ENCODE measurements at places on chromosomes 1 and 21.

DNA sequence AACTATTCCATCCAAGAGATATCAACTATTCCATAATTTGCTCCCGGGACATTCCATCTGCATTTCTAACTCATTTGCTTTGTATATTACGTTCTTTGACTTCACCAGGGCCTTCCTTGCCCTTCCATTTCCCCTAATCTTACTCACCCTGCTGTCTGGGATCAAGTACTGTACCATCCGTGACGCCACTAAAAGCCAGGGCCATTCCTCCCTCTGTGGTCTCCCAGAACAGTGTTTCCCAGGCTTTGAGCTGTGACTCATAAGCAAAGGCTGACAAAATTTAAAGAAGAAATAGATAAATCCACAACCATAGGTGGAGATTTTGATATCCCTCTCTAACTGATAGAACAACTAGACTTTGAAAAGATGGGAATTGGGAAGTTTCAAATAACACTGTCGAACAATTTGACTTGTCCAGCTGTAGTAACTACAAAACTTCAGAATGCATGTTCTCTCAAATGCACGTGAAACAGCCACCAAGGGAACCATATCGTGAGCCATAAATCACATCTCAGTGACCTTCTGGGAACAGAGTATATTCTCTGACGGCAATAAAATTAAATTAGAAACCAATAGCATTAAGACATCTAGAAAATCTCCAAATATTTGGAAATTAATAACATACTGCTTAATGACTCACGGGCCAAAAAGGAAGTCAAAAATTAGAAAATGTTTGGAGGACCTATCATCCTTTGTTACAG, 501.0 kb downstream of the SETD4 start:
- peak; percentile 90 for DNase-seq

DNA sequence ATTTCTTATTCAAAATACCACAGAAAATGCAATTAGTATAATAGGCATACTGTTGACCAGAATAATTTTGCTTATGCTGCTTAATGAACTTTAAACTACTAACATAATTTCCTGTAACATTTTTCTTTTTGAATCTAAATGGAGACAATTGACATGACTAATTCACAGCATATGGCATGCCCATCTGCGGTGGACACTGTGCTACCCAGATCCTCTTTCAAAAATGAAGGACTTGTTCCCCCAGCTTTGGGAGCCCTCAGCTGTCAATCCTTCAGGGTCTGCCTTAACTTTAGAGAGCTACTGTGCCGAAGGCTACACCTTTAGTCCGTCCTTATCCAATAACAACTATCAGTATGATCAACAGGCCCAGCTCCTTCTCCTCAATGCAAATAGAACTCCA, 789.0 kb downstream of the PLA2G4A start:
- DNase-seq = no peak

DNA sequence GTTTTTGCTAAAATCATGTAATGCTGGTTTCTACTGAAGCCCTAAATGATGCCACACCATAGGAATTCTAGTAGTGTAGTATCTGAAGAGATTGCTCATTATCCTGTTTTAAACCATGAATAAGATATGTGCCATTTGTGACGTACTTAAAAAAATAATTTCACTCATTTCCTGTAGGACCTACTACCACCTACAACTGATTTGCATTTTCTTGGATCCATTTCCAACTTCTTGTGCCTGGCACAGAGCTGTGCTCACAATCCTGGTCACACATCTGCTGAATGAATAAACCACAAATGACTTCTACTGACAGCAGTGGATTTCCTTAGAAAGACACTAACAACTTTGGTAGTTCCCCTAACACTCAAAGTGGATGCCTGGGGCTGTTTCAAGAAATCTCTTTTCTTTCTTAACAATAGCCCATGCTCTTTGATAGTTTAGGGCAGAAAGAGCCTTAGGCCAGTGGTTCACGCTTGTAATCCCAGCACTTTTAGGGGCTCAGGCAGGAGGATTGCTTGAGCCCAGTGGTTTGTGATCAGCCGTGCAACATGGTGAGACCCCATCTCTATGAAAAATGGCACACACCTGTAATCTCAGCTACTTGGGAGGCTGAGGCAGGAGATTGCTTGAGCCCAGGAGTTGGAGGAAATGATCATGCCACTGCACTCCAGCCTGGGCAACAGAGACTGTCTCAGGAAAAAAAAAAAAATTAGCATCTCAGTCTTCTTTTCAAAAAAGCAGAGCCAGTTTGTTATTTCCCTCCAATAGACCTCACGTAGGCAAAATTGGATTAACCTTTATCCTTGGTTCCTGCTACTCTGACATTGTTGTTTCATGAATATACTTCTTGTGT, 13.0 kb upstream of the BATF3 start:
- DNase-seq = peak; percentile 73

- DNase-seq = peak; percentile 38
These were observed 511 bp upstream of the SNX27 start for GRCh38 chr1:151611288-151611790.

DNA sequence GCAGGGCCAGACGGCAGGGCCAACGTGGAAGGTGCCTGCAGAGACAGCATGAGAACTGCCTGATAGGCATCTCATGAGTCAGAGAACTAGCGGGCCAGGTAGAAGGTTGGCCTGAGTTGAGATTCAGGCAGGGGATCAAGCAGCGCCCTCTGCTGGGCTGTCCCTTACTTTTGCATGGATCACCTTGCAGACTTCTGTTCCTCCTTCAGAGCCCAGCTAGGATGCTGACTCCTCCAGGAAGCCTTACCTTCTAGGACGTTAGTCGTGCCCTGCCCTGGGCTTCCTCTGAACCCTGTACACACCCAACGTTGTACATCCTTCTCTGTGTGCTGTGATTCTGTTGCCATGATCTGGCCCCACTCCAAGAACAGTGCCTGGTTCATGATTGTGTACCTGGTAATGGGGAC, 231.3 kb upstream of the VAMP3 start:
- no peak for DNase-seq

DNA sequence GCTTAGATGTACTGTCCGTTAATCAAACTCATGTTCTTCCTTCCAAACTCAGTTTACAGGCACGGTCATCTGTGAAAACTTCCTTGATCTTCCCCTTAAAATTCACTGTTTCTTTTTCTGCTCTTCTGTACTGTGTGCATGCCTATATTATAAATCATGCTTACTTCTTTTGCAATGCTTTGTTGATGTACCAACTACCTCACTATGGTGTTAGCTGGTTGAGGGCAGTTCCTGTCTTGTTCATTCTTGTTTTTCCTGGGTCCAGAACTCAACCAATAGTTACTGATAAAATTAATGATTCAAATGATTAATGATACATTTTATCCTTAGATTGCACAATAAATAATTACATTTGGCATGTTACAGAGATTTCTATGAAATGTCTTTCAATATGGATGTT, 163.8 kb downstream of the CHRM3 start:
- no peak for DNase-seq

GRCh38 chr1:116314305-116314919, 58.6 kb upstream of the ATP1A1 start:
- no peak for DNase-seq

GRCh38 chr1:241972703-241973369, 15.3 kb downstream of the BECN2 start:
- peak; percentile 65 for DNase-seq

DNA sequence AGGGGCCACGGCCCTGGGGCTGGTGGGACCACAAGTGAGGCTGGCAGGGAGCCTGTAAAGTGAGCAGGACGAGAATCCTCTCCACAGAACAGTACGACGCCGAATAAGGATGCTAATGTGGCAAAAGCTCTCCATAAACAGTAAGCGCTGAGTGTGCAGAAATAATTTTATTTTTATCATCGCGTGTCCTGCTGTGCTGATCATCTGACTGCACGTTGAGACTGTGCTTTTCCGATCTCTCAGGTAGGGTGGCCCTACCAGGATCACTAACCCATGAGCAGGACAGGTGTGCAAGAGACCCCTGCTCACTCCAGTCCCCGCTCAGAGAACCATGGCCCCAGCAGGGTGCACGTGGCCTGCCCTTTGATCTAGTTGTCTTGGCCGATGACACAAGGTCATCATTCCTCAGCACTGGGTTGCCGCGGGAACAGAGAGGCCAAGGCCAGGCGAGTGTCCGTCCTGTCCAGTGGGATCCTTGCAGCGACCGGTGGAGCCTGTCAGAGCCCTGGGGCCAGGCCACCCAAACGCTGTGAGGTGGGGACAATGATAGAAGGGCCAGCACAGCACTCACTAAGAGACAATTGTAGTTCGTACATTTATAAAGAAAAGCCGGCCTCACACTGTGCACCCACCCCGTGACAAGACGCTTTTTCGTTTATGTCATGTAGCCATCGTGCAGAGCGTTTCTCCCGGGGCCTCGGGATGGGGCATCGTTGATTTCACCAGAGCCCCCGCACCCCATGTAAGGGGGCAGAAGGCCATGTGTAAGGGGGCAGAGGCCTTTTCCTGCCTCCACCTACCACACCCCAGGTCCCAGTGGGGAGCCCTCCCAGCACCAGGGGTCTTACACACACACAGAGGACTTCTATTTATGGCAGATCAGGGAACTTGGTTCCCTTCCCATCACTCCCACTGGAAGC, 52.7 kb upstream of the ADARB1 start:
- DNase-seq = no peak

- no peak for DNase-seq
These were observed 3.1 kb downstream of the ESPN start for GRCh38 chr1:6427441-6428390.

- no peak for DNase-seq
These were observed 544.0 kb downstream of the PTBP2 start for GRCh38 chr1:97265630-97266029.

GRCh38 chr21:33734291-33734690, 92.0 kb downstream of the ITSN1 start:
- DNase-seq = no peak

- no peak for DNase-seq
These were observed 64.4 kb upstream of the TIAM1 start for GRCh38 chr21:31408301-31409088.

DNA sequence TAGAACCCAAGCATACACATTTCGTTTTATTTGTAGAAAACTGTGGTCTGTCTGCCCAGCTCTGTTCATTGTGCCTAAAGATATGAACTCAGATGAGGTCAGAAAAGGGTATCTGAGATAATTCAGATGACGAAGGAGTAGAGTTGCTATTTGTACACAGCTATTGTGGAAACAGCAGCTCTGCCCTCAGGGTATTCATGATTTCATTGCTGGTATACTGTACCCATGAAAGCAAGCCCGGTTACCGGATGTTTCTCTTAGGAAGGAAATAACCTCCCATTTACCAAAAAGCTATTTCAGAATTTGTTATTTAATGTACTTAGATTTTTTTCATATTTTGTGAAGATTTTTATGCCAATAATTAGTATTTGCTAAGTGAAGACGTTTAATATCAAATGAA, 37.8 kb downstream of the SMAP2 start:
- no peak for DNase-seq

DNA sequence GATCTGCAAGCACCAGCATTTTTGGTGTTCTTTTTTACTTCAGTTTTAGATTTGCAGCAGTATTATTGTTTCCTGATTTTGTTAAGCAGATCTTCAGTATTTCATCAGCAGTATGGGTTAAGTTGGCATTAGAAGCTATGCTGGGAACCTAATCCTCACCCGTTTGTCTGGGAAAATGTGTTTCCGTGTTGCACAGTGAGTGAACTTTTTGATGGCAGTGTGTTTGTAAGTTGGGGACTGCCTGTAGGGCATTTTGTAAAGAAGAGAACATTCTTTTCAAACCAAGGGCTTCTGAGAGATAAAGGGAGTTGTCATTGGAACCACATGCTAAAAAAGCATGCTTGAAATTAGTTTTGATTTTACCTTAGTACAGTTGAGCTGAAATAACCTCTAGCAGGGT, 35.9 kb downstream of the UCK2 start:
- DNase-seq = no peak

All from AG20443 (cell line).